ENCODE measurements at places on chromosomes 6 and 20.

GRCh38 chr20:57556980-57557274 is 4.0 kb upstream of the PCK1 start:
- DNase-seq: no peak

- peak; percentile 100 for DNase-seq
These were observed at the start of gene NFYA for GRCh38 chr6:41072836-41073202. Gene NFYA, plus strand, starts transcription at chr6:41072974. Its CDS starts 6,116 bp downstream, at chr6:41079090.

DNA sequence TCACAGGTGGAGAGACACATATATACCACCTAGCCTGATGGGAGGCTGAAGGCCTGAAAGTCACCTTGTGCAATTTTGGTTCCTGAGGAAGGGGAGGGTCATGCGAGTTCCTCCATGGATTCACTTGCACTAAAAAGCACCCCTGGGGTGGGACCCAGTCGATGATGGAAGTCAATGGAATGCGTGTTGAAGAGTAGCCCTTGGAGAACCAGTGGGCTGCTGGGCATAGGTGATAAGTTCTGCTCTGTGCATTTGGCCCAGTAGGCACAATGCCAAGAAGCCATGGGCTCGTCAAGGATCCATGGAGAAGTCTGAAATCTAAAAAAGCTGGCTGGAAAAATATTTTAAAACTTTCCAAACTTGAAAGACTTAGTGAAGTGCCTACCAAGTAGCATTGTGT is 18.9 kb upstream of the SCRT2 start:
- no peak for DNase-seq

- DNase-seq: no peak
These were observed 44.5 kb upstream of the PHACTR3 start for GRCh38 chr20:59559863-59560262.

- DNase-seq: no peak
These were observed 34.2 kb upstream of the ZNF337 start for GRCh38 chr20:25730862-25731261.

- no peak for DNase-seq
These were observed 52.9 kb downstream of the AFDN start for GRCh38 chr6:167879612-167880011.

GRCh38 chr6:145153495-145153894 is 581.8 kb downstream of the EPM2A start:
- DNase-seq: no peak

GRCh38 chr6:44260451-44261297 is 3.3 kb upstream of the SLC35B2 start:
- DNase-seq: no peak

GRCh38 chr20:36435124-36435523 is 106.2 kb upstream of the MYL9 start:
- DNase-seq: no peak
